ENCODE measurements at places on chromosomes 11 and 22.

- DNase-seq: no peak
These were observed 55.9 kb upstream of the CCDC188 start for GRCh38 chr22:20206709-20207215.

GRCh38 chr11:13851691-13852090 lies 110.8 kb upstream of the SPON1 start:
- no peak for DNase-seq

DNA sequence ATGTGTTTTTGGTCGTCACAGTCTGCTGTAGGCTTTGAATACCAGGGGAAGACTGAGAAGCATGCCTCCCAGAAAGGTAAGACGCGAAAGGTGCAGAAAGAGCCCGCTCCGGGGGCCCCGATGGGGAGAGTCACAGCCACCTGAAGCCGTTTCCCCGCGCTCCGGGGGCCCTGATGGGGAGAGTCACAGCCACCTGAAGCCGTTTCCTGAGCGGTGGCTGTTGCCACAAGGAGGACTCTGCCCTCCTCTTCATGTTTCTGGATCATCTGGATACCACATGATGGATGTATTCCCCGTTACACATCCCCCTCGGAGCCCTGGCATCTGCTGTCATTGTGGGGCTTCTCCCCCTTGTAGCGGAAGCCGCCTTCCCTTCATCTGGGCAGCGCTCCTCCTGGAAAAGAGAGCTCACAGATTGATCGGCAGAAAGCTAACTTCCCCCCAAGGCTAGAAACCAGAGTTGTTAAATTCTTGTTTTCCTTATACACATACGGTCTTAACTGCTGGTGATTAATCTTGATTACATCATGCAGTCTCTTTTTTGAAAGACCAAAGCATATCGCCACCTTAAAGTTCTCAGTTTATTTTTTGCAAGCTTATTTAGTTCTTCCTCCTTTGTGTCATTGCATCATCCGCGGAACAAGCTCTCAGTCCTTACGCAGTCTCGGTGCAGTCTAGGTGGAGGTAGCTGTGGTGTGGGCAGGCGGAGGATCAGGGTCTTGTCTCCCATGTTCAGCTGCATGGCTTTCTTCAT lies 17.5 kb downstream of the CTTN start:
- no peak for DNase-seq

DNA sequence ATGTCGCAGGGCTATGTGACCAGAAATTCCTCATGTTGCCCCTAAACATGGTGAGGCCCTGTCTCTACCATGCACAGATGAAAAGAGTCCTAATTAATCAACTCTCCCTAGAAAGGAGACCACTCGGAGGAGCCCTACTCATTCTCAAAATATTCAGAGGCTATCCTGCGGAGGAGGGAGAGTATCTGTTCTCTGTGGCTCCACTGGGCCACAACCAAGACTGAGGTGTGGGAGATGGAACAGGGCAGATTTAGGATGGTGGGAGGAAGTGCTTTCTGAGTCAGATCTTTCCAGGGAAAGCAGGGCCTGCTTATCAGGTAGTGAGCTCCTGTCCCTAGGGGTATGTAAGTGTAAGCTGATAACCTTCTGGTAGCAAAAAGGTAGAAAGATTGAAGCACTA lies 37.0 kb upstream of the PRDM11 start:
- DNase-seq: no peak

DNA sequence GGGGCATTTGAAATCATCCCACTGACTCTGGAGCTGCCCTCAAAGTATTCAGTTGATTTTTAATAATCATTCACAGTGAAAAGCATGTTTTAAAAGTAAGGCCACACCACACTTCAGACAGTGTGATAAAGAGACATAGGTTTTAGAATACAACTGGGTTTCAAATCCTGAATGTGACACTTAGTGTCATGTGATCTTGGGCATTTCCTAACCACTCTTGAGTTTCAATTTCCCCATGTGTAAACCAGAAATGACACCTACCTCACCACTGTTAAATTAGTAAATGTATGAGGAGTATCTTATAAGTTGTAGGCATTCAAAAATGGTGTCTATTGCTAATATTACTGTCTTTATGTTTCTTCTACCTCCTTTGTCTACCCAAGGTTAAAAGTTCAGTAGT lies 5.4 kb downstream of the TMEM123 start:
- no peak for DNase-seq

- no peak for DNase-seq
These were observed 309.6 kb downstream of the METTL15 start for GRCh38 chr11:28417601-28418323.

DNA sequence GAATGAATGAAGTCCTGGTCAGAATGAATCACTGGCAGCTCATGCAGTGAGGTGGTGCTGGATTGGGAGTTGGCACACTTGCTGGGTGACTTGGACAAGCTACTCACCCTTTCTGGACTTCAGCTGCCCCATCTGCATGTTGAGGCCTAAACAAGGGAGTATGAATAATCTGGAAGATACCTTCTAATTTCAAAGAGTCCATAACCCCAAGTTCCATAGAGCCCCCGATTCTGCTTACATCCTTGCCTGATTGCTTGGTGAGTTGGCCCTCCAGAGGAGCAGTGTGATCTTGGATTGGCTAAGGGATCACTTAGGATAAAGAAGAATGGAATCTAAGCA lies 18.3 kb upstream of the ACCSL start:
- DNase-seq: no peak

DNA sequence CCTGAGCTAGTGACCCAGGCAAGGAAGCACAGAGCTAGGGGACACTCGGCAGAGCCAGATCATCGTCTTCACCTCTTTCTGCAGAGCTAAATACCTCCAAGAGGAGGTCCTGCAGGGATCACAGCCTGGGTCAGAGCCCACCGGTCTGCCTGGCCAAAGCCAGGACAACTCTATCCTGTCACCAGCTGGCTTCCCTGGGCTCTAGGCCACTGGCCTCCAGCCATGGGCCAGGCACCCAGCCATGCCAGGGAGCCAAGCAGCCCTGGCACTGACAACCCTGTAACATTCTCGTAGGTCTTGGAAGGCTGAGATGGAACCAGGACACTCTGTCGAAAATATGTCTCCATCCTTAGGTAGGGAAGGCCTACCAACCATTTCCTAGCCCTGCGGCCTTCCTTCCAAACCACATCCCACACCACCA lies 270.1 kb downstream of the BUD13 start:
- DNase-seq: no peak

DNA sequence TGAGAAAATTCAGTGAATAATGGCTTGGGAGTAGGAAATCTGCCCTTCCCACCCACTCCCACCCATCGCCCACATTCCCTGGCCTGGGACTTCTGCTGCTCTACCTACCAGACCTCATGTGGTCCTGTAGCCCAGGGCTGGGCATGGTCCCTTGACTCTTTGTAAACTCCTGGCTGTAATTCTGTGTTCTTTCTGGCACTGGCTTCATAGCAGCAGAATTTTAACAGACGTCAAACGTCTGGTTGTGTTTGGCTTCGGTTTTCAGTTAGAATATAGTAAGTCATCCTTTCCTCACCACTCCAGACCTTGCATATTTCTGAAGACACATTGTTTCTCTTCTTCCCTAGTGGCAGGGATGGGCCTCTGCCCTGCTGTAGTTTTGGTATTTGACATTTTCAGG lies 210.6 kb downstream of the CSNK2A3 start:
- no peak for DNase-seq

- no peak for DNase-seq
These were observed 19.5 kb upstream of the P2RY6 start for GRCh38 chr11:73252577-73253191.

DNA sequence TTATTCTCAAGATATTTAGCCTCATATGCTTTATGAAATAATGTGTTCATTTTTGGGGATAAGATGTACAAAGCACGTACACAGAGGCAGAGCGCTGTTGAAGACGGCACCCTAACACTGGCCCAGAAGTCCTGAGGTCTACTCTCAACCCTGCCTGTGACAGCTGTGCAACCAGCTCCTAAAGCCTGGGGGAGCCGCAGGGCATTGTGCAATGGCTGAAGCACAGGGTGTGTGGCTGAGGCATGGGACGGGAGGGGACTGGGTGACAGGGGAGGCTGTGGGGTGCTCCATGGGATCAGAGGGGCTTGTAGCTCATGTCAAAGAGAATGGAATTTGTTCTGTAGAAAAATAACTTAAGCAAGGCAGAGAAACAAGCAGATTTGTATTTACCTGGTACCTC lies 27.7 kb downstream of the FAM227A start:
- no peak for DNase-seq

GRCh38 chr22:46067159-46068111 lies 82.9 kb upstream of the PPARA start:
- no peak for DNase-seq

DNA sequence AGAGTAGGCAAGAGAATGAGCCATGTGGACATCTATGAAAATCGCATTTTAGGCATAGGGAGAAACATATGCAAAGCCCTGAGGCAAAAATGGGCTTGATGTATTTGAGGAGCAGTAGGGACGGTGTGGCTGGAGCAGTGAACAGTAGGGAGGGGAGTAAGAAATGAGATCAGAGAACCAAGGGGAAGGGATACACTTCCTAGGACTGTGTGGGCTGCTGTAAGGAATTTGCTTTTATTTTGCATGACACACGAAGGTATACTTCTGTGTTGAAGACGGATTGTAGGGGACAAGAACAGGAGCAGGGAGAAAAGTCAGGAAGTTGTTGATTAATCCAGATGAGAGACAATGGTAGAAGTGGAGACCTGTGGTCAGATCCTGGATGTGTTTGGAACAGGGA lies 572.1 kb downstream of the JRKL start:
- no peak for DNase-seq

DNA sequence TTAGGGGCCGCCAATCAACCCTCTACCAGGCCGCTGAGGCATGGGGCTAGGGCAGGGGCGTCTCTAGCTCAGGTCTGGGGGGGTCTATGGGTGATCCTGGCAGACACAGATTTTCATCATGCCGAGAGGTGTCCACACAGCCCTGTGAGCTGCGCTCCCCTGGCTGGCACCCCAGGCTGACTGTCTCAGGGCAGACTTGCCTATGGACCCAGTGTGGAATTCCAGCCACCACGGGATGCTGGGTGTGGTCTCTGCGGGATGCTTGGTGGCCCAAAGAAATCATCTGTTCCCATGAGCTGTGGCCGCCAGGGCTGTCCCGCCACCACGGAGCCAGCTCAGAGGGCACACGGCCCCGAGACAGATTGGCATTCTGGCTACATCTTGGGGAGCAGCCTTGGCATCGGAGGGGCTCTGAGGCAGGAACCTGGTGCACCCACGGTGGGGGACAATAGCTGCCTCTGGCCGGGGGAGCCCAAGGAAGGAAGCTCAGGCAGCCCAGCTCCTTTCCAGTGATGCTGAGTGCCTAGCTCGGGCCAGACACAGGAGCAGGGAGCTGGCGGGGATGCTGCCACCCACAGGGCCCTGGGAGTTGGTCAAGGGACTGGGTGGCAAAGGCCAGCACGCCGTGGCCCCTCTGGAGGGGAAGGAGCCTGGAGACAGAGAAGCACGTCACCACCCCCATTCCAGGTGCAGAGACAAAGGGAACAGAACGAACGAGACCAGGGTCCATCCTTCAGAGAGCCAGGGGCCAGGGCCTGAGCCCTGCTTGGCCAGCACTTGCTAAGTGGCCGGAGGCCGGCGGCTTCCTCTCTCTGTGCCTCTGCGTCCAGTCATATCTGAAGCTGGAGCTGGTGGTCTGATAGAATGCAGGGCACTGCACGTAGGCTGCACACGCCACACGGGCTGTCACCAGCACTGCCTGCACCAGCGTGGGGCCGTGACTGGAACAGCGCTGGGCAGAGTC lies 64.4 kb upstream of the FGF3 start:
- DNase-seq: no peak

DNA sequence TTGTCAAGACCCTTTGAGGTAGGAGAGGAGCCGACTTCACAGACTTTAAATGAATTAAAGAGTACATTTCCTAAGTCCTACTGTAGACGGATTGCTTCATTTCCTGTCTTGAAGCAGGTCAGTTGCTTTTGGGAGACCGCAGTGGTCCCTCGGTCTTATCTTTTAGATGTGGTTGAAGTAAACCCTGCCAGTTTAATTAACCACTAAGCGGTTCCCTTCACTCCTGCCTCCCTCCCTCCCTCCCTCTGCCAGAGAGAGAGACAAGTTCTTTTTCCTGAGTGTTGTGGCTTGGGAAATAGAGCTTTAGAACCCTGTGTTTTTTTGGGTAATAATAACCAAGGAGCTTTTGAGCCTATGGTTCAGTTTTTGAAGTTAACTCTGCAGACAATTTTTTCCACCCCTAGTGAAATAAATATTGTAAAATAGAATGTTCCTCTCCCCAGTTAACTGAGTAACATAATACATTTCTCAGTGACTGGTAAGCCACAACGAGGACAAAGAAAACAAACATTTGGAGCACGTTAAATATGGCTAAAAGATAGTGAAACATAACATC lies 147.5 kb downstream of the LDLRAD3 start:
- DNase-seq: no peak

GRCh38 chr11:125072961-125073590 lies 10.0 kb downstream of the SLC37A2 start:
- DNase-seq: no peak

GRCh38 chr11:101458161-101458560 lies 125.6 kb downstream of the TRPC6 start:
- no peak for DNase-seq

DNA sequence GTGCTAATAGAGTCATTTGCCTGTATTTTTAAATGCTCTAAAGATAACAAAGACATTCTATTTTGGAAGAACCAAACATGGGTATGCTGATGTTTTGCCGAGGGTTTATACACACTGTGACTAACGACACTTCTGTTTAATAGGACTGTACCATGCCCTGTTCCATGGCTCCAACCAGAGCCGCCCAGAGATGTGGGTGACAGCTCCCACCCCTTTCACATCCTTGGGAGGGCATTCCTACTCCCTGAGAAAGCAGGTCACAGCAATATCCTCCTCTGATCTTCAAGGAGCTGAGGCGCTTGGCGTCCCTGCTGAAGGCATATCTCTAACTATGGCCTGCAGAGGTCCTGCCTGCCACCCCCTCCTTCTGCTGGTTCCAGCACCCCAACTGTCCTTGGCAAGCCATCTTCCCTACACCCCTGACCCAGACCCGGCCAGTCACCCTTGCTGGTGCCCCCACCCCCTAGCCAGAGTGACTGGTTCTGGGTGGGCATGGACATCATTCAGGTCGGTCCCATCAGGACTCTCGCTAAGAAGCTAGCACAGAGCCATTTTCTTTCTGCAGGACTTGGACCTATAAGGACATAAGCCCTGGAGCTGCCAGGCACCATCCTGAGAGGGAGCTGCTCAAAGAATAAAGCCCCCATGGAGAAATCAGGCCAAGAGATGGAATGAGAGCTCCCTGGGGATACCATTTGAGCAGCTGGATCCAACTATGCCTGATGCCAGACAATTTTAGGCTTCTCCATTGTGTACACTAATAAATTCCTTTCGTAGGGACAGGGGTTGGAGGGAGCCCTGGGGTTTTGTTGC lies 381.3 kb downstream of the CTTN start:
- no peak for DNase-seq

GRCh38 chr11:64410404-64410734 lies 51.4 kb downstream of the RPS6KA4 start:
- DNase-seq: no peak

GRCh38 chr11:128390246-128390645 lies 197.1 kb downstream of the ETS1 start:
- peak; percentile 35 for DNase-seq
